ENCODE measurements at places on chromosomes 13 and 19.

DNA sequence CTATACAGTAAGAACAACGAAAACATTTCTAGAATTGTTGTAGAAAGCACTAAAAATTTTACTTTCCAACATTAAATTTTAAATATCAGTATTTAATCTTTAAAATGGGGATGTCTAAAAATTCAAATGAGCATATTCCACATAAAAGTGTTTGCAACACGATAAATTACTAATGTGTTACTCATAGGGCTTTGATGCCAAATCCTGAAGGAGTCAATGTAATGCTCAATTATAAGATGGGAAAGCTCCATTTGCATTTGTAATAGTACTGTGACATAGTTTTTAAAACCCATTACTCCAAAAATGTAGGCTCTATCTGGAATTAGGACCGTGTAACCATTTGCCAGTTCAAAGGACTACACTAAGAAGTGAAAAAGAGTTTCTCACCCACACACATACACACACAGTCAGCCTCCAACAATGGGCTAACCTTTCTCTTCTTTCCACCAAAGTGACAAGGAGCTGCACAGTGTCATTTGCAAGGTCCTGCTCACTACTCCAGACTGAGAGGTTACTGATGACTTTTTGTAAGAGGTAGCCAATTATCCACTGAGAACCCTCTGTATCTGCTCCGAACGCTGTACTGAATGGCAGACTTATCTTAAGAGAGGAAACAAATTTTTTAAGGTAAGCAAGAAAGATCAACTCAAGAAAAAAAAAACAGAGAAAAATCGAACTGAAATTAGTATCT lies 26.1 kb upstream of the EEF1AKMT1 start:
- DNase-seq = no peak

DNA sequence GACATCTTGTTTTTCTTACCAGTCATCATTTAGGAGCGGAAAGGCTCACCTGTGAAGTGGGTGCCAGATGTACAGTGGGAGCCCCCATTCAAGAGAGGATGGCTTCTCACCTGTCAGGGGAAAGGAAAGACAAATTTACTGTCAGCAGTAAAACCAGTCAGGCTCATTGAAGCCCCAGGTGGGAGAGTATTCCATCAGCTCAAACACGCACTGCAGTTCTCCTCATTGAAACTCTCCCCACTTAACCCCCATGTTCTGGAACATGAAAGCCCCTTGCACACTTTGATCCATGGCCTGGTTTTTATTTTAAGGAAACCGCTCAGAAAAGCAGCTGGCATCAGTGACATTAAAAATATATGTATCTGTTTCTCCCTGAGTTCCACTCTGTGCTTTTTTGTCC lies 401.1 kb upstream of the ZNF507 start:
- DNase-seq = no peak

DNA sequence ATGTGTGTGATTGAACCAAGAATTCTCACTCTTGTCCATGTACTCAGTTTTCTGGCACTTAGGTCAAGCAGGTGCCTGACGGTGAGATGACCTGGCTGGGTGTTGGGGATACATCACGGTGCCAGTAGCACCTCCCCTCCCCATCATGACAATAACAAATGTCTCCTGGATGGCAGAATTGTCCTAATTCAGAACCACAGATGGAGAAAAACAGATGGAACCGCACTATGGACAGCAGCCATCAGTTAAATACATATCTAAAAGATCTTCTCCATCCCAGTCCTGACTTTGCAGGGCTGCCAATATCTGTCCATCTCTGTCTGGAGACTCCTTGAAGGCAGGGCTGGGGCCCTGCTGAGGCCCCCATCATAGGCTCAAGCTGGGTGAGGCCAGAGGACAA lies 126.9 kb downstream of the PTPRS start:
- no peak for DNase-seq

DNA sequence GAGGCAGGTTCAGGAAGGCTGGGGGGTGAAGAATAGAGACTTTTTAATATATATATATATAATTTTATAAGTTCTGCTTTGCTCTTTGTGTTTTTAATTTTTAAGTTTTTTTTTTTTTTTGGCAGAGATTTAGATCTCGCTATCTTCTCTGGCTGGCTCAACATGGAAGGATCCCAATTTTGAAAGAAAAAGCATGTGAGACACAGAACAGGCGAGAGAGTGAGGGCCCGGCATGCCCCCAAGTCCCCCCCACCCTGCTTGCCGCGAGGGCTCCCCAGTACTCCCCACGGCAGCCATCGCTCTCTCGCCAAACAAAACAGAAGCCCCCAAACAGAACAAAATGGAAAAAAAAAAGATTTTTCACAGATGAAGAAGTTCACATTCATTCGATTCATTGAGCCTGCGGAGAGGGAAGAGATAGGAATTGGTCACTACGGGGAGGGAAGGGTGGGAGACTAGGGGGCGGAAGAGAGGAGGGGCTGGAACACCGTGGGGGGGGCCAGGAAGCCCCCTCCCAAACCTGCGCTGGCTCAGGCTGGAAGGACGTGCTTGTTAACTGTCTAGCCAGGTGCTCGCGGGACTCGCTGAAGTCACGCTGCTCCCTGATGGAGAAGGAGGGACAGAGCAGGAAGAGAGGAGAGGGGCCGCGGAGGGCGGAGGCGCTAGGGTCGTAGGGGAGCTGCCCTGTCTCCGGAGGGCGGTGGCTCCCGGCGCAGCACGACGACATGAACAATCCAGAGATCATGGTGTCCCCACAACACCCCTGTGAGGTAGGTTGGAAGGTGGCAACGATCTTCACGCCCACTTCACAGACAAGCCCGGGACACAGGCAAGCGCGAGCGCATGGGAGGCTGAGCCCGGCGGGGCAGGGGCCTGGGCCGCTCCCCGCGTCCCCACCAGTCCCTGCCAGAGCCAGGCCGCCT lies 10.6 kb downstream of the KHSRP start:
- DNase-seq = no peak

DNA sequence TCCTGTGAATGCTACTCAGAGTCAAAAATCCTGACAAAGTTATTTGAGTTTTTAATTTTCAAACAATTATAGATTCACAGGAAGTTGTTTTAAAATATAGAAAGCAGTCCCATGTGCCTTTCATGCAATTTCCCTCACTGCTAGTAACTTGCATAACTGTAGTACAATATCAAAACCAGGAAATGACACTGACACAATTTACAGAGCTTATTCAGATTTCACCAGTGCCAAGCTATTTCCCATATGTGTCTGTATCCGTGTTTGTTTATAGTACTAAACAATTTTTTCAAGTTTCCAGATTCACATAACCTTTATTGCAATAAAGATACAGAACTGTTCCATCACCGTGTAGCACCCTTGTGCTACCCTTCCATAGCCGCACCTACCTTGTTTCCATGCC lies 934.6 kb downstream of the PCDH17 start:
- DNase-seq = no peak

- DNase-seq = no peak
Observed at GRCh38 chr13:96214824-96215445, 125.0 kb downstream of the HS6ST3 start.

- no peak for DNase-seq
Observed at GRCh38 chr13:37448153-37448552, 150.4 kb downstream of the POSTN start.

Measured in stimulated activated CD4-positive, alpha-beta T cell treated with anti-CD3 and anti-CD28 coated beads, Interleukin-12 subunit alpha, Interleukin-12 subunit beta, amount 100 ng/mL, for 48 hours (primary cell).